Hypothalamus (tissue), 51 donors: ENCODE measurements at places on chromosomes 2 and 18.
A peak's percentile ranks its signal among the peaks of the same experiment; 100 is the strongest.

- no peak for DNase-seq
Observed at GRCh38 chr2:169189132-169189531, 119.8 kb downstream of the DHRS9 start.

- DNase-seq, result no peak
Observed at GRCh38 chr2:171652416-171652785, 34.9 kb upstream of the DYNC1I2 start.

DNA sequence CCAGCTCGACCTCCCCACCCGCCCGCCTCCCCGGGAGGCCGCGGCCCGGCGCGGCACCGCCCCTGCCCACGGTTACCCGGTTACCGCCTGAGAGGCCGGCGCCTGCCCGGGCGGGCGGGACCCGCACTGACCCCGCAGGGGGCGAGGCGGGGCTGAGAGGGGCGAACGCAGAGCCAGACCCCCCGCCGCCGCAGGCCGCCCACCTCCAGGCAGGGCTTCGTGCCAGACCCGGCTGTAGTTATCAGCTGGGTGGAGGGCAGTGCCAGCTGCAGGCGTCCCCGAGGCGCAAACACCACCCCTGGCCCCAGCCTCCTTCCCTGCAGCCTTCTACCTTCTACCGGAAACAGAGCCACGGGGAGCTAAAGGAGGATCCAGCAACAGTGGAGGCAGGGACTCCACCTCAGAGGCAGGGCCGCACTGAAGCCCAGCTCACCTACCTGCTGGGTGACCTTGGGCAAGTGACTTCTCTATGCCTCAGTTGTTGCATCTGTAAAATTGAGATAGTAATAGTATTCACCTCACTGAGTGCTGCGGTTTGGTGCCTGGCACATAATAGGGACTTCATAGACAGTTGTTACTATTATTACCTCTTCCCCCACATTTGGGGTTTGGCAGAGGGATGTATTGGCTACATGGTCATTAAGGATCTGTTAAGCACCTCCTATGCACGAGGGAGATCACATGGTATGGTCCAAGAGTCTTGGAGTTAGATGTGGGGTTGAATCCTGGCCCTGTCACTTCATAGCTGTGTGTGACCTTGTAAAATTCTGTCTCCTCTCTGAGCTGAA, 231.6 kb upstream of the SMAD2 start:
- no peak for DNase-seq

DNA sequence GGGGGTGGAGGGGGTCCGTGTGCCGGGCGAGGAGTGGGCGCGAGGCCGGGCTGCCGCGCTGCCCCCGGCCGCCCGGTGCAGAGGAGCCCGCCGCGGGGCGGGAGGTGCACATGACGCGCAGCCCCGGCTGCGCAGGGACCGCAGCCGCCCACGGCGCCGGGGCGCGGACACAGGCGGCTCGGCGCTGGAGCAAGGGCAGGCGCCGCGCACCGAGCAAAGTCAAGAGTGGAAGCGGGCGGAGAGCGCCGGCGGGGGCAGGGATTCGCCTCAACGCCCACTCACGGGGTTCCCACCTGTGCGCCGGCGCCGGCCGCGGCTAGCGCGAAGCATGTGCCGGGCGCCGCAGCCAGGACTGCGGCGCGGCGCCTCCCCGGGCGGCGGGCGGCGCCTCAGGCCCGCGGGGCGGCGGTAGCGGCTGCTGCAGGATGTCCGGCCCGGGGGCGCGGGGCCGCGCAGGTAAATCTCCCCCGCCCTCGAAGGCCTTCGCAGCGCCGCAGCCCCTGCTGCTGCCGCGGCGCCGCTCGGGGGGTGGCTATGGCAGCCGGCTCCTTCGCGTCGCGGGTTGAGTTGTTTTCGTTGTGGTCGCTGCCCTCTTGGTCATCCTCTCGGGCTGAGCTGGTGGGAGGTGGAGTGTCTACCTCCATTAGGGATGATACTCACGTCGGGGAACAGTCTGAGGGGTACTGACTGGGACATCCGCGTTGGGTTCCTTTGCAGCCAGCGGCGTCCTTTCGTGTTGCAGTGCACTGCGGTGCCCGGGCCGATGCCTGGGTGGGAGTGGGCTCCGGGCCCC, 216.3 kb upstream of the DTNA start:
- DNase-seq, result peak; percentile 43
